Epithelial cell of proximal tubule (primary cell): ENCODE measurements at places on chromosomes 11 and 22.

GRCh38 chr22:43399338-43399979, 12.4 kb upstream of the MPPED1 start:
- no peak for DNase-seq

DNA sequence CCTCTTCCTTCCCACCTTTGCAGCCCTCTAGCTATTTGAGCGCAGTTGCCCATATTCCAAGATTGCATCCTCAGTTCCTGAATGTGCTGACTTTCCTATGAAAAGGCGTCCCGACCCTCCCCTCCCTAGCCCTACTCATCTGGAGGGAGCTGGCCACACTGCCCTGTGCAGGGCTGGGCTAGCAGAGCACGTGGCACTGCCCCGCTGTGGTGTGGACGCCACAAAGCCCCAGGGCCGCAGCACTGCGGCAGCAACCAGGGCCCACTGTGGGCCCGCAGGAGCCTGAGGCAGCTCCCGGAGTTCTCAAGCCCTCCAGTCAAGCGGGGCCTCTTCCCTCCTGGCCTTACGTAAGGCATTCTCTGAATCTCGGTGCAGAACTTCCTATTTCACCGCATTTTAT, 27.6 kb downstream of the B3GAT1 start:
- no peak for DNase-seq

- no peak for DNase-seq
Measured at GRCh38 chr11:30811226-30811755, 225.1 kb upstream of the MPPED2 start.

- no peak for DNase-seq
Measured at GRCh38 chr22:49829044-49829853, 1.6 kb upstream of the BRD1 start.

DNA sequence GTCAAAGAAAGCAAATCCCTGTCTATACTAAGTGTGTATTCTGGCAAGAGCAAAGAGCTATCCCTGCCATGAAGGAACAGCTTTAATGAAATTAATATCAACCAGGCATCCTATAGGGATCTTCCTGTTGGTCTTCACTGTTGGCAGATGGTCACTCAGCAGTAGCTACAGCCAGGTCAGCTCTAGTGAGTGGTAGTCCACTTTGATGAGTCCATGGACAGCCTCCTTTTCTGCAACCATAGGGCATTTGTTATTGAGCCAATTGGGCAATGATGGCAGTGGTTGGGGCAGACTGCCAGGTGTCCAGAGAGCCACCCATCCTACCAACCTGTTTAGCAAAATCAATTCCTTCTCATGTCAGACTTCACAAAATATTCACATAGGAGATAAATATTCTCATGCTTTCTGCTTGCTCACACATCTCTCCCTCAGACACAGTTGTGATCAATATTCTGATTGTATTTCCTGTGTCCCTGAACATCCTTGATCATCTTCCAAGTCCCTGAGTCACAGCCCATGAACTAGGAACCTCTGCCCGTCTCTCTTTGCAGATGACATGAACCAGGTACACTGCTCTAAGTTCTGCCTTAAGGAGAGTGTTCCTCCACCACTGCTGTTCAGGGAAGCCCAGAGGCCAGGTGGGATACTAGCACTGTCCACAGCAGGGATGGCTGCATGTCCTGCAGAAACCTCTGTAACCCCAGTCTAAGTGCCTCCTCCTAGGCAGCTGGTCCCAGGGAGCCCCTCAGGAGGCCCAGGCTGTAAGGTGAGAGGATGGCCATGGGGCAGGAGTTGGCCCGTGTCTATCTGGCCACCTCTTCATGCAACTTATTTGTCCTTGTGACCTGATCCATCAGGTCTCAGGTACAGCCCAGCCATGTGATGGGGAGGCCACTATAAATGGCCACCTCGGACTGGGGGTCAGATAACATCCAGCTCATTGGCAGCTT, 74.2 kb upstream of the IGLL5 start:
- DNase-seq = no peak

GRCh38 chr11:47257517-47258316, at the start of gene NR1H3:
TSS of gene NR1H3 (plus strand) at chr11:47257996. CDS start at chr11:47259217, 1,221 bp downstream.
- DNase-seq = no peak

GRCh38 chr11:21534288-21534687, 658.6 kb upstream of the ANO5 start:
- DNase-seq = no peak

DNA sequence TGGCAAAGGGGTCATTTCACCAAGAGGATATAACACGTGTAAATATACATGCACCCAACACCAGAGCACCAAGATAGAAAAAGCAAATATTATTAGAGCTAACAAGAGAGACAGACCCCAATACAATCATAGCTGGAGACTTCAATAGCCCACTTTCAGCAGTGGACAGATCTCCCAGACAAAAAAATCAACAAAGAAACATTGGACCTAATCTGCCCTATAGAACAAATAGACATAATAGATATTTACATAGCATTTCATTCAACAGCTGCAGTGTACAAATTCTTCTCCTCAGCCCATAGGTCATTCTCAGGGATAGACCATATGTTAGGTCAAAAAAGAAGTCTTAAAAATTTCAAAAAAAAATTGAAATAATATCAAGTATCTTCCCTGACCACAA, 312.8 kb downstream of the TTC28 start:
- no peak for DNase-seq

DNA sequence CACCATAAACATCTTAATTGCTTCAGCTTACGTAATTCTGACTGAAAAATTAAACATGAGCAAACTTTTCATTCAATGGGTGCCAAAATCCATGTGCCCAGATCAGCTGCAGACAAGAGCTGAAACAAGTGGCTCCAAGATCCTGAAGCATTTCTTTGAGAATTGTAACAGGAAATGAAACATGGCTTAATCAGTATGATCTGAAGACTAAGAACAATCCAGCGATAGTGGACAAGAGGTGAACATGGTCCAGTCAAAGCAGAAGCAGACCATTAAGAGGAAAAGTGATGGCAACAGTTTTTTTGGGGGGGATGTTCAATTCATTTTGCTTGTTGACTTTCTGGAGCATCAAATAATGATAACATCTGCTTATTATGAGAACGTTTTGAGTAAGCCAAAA, 1964.5 kb upstream of the RAG2 start:
- DNase-seq = no peak

- no peak for DNase-seq
Measured at GRCh38 chr22:38104084-38104483, 6.4 kb downstream of the BAIAP2L2 start.

- DNase-seq = no peak
Measured at GRCh38 chr11:35013514-35014233, 97.3 kb downstream of the PDHX start.

DNA sequence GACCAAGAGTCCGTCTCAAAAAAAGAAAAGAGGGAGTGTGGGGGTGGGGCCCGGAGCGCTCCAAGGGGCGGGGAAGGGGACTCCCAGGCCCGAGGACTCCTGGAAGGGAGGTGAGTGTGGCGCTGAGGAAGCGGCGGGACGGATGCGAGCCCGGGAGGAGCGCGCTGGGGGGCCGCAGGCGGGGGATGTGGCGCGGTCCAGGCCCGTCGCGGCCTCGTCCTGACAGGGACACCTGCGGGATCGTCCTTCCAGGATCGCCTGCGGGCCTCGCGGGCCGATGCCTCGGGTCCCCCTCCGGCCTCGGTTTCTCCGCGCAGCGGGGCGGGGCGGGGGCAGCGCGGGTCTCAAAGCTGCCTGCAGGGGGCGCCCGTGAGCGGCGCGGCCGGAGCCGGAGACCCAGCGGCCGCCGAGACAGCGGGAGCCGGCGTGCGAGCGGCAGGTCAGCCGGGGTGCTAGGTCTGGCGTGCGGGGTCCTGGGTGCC, 3.8 kb upstream of the ADORA2A start:
- DNase-seq = no peak

GRCh38 chr22:39622881-39623367, 52.4 kb downstream of the CACNA1I start:
- no peak for DNase-seq

GRCh38 chr11:46120346-46121300, 631 bp downstream of the PHF21A start:
- peak; percentile 36 for DNase-seq

GRCh38 chr11:9639099-9639498, 24.8 kb upstream of the SWAP70 start:
- no peak for DNase-seq

GRCh38 chr11:19193916-19194315, 7.9 kb downstream of the CSRP3 start:
- no peak for DNase-seq

GRCh38 chr22:37018086-37018814, 997 bp downstream of the TST start:
- no peak for DNase-seq

- peak; percentile 19 for DNase-seq
Measured at GRCh38 chr22:40436505-40437431, 66.4 kb downstream of the SGSM3 start.

GRCh38 chr22:48488149-48488551, 1339.5 kb downstream of the BRD1 start:
- DNase-seq = no peak

GRCh38 chr11:65478388-65479183, 20.3 kb upstream of the MALAT1 start:
- no peak for DNase-seq

DNA sequence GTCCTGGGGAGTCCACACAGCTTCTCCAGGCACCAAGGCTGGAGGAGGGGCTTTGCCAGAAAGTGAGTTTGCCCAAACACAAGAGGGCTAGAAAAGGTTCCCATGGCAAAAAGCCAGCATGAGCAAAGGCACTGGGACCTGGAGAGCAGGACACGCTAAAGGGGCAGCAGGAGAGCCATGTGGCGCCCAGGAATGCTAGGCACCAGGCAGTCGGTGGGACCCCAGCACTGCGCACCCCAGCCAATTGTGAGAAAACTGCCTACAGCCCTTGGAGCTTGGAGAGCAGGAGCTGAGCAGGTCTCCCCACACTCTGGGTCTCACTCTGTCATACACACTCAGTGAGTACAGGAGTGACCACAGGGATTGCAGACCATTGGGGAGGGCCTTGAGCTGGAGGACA, 5.2 kb upstream of the RAB1B start:
- DNase-seq = no peak

- no peak for DNase-seq
Measured at GRCh38 chr11:119367661-119368120, 13.8 kb downstream of the USP2 start.

GRCh38 chr11:128695539-128696221, 1.8 kb downstream of the FLI1 start:
- no peak for DNase-seq

GRCh38 chr11:33741806-33742205, 5.6 kb upstream of the CD59 start:
- no peak for DNase-seq

GRCh38 chr22:50701428-50702154, 29.0 kb downstream of the SHANK3 start:
- no peak for DNase-seq

GRCh38 chr11:45651156-45651555, 14.3 kb downstream of the CHST1 start:
- no peak for DNase-seq

DNA sequence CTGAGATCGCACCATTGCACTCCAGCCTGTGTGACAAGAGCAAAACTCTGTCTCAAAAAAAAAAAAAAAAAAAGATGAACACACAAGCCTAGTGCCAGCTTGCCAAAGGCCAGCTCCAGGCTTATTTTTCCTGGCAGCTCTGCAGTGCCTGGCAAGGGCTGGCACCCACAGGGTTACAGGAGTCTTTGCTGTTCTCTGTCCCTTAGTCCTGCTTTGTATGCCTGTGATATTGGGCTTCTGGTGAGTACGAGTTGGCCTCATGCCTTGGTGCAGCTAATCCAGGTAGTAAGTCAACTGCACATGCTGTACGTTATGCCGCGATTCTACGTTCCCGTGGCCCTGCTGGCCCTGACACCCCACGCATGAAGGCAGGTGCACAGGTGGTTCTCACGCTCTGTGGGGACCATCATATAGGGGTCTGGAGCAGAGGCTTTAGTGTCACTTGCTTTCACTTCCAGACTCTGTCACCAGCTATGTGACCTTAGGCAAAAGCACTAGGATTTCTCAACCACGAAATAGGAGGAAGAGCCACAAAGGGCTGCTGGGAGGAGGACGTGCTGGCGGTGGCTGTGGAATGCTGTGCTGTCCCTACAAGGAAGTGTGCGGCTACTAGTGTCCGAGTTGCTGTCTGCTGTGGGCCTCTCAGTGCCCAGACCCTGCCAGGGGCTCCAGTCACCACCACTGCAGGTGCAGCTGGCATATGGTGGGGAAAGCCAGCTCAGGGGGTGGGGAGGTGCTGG, 21.4 kb upstream of the RASL10A start:
- no peak for DNase-seq

GRCh38 chr11:77353131-77353530, 51.6 kb upstream of the GDPD4 start:
- DNase-seq = no peak

DNA sequence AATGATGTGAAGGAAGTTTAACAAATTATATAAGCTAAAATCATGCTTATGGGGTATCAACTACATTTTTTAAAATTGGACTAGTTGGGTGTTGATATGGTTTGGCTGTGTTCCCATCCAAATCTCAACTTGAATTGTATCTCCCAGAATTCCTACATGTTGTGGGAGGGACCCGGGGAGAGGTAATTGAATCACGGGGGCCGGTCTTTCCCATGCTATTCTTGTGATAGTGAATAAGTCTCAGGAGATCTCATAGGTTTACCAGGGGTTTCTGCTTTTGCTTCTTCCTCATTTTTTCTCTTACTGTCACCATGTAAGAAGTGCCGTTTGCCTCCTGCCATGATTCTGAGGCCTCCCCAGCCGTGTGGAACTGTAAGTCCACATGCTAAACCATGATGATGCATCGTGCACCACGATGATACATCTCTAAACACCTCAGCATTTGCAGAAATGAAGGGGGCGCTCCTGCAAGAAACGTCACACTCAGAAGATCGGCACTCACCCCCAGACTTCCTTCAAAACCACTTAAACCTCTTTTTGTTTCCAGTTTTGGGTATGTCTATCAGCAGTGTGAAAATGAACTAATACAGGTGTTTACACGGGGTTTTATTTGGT, 340.0 kb downstream of the SHANK2 start:
- no peak for DNase-seq

DNA sequence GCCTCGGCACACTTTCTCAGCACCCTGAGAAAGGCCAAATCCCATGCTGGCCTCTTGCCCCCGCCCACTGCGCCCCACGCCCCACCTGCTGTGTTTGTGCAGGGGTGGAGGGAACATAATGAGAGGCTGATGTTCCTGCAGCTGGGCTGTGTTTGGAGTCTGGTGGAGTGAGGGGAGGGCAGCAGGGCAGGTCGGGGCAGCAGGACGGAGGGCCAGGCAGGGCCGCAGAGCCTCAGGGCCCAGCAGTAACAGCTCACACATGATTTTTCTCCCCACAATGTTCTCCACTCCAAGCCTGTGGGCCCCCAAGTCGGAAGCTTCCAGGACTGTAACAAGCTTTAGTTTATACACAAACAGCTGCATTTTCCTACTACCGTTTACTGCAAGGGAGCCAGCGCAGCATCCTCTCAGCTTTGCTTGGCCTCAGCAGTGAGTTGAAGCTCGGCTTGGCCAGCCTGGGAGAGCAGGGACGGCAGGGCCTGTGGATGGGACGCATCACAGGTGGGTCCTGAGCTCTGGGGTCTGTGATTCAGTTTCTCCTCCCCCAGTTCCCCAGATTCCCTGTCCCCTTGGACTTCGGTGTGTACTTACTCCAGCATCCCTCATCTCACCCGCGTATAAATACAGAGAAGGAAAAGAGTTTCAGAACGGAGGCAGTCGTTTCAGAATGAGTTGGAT, 51.0 kb downstream of the RPUSD4 start:
- no peak for DNase-seq
